ENCODE measurements at places on chromosomes 16 and 17.

- no peak for DNase-seq
These were observed 723.8 kb downstream of the CDH11 start for GRCh38 chr16:64397945-64398508.

DNA sequence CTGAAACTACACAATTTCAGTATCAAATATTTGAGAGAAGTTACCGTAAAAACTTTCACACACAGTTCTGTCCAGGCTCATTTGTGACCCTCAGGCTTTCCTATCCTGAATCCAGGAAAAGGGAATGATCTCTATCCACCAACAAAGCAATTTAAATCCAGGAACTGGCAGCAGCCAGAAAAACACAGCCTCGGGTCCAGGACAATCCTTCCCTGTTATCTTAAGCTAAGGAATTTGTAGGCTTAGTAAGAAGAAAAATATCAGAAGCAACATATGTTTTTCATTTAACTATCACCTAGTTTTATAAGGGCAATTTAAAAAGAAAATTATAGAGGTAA lies 47.1 kb downstream of the TEX2 start:
- no peak for DNase-seq

- peak; percentile 42 for DNase-seq
These were observed 984 bp downstream of the CENPV start for GRCh38 chr17:16352303-16352666.

DNA sequence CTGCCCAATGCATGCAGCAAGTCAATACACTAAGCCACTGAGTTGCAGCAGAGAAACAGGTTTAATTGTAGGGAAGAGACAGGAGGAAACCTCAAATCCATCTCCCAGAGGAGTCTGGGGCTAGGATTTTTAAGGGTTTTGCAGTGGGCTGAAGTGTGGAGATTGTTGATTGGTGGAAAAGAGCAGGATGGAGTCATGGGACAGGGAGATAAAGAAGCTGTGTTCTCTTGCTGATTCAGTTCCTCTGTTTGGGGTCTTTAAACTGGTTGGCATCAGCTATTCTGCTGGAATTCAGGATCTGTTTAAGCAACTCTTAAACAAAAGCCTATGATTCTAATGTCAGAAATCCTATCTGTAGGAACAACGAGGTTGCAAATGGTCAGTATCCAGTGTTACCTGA lies 180.8 kb upstream of the CACNG3 start:
- DNase-seq = no peak

- DNase-seq = no peak
These were observed 11.8 kb upstream of the FAM171A2 start for GRCh38 chr17:44375196-44376017.

DNA sequence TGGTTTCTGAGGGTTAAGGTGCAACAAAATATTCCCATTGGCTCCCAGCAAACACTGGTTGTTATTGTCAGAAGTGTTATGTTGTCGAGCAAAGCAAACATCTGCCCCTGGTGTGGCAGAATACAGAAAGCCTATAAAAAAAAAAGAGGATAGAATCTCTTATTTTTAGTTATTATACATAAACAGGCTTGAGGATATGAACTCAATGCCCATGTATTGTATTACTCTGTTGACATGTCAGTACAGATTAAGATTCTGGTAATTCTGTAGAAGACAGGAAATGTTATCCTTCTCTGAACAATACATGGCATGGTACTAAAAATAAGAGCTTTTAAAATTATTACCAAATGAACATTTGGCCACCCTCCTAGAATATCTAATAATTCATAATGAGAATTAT lies 73.7 kb downstream of the CA4 start:
- no peak for DNase-seq

DNA sequence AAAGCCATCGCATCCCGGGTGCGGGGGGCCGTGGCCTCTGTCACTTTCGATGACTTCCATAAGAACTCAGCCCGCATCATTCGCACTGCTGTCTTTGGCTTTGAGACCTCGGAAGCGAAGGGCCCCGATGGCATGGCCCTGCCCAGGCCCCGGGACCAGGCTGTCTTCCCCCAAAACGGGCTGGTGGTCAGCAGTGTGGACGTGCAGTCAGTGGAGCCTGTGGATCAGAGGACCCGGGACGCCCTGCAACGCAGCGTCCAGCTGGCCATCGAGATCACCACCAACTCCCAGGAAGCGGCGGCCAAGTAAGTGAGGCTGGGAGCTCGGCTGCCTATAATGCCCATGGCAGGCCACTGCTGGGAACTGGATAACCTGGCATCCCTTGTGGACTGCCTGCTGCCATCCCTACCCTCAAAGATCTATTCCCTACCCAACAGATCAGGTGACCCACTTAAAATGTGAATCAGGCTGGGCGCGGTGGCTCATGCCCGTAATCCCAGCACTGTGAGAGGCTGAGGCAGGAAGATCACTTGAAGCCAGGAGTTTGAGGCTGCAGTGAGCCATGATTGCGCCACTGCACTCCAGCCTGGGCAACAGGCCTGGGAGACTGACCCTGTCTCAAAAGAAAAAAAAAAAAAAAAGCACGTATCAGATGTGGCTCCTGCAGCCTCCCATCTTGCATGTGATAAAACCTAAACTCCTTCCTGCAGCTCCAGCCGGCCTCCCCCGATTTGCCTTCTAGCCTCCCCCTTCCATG lies 18.3 kb downstream of the CDIPT start:
- DNase-seq = no peak

- peak; percentile 69 for DNase-seq
These were observed 20.1 kb upstream of the TAOK1 start for GRCh38 chr17:29369831-29370735.

DNA sequence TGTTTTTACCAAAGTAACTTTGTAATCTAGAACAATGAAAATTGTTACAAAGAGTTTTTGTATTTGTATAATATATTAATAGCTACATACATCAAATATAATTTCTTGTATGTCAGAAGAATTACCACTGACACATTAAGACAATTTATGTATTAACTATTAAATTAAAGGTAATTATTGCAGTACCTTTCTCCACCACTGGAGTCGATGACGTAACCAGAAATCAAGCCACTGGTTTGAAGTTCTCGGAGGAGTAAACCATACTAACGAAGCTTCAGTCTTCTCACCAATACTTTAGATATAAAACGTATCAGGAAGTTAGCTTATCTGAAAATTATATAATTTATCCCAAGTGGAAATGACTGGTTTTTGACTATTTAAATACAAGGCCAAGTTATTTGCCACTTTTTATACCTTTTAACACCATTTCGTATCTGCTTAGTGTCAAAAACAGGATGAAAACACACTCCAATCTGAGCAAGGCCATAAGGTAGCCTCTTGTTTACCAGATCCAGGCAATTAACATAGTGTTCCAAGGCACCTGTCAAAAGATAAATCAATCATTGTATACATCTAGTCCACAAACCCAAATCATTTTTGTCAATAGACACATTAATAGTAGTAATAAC lies 4.3 kb downstream of the POLG2 start:
- no peak for DNase-seq

GRCh38 chr16:2154533-2155090 lies 970 bp upstream of the TRAF7 start:
- DNase-seq = no peak

DNA sequence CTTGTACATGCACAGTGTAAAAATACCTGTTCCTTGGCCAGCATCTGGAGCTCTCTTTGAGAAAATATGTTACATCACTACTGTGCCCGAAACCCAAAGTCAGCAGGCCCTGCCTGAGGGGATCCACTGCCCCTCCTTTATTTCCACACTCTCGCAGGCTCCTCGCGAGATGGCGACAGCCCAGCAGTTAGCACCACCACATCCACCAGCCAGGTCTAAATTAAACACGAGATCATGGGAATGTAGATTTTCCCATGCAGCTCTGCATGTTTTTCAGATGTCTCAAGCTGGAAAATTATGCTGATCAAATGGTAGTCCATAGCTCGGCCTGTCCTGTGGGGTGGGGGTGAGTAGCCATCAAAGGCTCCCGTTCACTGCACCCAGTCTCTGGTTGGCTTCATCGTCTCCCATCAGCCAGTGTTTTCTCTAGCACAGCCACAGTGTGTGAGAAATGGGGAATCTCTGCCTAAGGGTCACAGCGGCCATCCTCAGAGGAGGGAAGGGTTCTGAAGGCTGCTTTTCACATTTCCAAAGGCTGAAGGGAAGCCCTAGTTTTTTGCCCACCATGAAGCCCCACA lies 34.7 kb downstream of the EPN2 start:
- no peak for DNase-seq

DNA sequence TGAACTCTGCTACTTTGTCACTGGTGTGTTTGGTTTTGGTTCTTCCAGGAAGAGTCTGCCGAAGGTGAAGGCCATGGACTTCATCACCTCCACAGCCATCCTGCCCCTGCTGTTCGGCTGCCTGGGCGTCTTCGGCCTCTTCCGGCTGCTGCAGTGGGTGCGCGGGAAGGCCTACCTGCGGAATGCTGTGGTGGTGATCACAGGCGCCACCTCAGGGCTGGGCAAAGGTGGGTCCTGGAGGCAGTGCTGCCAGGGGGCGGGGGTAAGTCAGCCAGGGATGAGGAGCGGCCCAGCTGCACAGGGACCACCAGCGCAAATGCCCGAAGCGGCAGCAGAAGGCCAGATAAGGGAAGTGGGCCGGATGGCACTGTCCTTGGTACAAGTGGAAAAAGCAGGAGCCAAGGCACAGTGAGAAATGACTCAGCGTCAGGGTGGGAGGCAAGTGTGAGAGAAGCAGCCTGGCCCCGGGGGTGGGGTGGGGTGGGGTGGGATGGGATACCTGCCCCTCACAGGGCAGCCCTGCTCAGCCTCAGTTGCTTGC lies 41.9 kb downstream of the TMEM11 start:
- no peak for DNase-seq

DNA sequence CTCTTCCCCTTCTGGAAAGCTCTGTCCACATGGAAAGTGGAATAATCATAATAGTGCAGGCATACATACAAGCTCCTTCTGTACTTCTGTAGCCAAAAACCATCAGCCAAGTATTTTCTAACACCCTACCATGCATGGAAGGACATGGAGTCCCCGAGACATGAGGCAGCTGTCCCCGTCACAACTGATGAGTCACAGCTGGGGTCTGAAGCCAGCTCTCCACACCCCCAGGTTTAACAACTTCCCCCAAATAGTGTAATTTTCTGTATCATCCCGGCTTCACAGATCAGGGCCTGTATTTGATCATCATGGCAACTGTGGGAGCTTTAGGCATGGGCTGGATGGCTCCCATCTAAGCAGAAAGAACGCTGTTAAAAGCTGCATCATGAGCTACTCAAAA lies 16.6 kb downstream of the C16orf96 start:
- DNase-seq = no peak

DNA sequence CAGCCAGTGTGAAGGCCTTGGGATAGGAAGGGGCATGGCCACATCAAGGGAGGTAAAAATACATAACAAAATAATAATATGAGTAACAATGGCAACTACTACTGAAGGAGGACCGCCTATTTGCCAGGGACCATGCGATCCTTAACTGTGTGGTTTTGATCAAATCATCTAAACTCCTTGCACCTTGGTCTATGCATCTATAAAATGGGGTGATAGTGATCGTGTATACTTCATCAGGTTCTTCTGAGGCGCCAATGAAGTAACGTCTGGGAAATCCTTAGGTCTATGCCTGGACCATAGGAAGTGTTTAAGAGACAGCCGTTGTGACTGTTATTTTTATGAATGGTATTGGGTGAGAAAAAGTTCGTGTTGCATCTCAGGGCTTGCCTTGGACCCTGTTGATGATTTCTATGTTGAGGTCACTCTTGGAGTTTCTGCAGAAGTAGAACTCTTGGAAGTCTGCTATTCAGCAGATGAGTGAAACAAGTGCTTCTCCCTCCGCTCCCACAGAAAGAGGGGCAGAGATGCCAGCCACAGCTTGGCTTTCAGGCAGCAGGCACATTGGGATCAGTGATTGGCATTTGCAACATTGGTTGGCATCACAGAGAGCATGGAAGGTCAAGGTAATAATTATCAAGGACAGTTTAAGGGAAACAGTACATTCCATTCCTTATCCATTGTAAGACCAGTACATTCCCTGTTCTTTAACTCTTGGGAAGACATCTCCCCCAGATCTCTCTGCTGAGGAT lies 63.1 kb downstream of the PRKCB start:
- DNase-seq = no peak

- DNase-seq = no peak
These were observed 121.5 kb downstream of the STXBP4 start for GRCh38 chr17:55090079-55090492.

GRCh38 chr17:43766413-43767052 lies 7.9 kb upstream of the SOST start:
- no peak for DNase-seq

DNA sequence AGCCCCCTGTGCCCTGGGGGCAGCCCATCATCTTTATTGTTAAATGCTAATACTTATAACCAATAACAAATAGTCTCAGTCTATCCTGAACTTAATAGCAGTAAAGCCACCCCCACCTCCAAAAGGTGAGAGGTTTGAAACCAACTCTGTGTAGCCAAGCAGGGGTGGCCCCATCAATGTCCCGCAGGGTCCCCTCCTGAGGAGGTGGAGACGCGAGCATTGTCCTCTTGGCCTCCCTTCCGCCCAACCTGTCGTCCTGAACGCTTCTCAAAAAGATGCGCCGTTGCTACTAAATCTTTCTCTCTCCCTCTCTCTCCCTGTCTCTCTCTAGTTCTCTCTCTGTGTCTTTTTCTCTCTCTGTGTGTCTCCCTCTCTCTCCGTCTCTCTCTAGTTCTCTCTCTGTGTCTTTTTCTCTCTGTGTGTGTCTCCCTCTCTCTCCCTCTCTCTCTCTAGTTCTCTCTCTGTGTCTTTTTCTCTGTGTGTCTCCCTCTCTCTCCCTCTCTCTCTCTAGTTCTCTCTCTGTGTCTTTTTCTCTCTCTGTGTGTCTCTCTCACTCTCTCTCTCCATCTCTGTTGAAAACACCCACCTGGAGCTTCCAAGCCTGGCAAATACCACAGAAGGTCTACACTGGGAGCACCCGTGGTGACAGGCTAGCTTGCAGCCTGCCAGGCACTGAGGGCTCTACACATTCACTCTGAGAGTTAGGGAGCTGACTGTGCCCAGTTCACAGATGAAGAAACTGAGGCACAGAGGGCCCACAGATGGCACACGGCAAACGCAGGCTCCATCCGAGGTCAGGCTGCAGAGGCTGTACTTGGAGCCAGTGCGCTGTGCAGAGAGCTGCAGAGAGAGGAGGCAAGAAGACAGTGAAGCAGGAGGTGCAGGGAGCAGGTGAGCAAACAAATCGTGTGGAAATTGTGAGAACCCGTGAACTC lies 185.9 kb downstream of the C16orf95 start:
- DNase-seq = no peak

- DNase-seq = no peak
These were observed 160.3 kb downstream of the HS3ST3B1 start for GRCh38 chr17:14461227-14461548.

- DNase-seq = no peak
These were observed 21.2 kb upstream of the LGALS9 start for GRCh38 chr17:27609611-27610303.
